Esophagus mucosa (tissue), 1 donor: ENCODE measurements at places on chromosomes 11 and 22.

DNA sequence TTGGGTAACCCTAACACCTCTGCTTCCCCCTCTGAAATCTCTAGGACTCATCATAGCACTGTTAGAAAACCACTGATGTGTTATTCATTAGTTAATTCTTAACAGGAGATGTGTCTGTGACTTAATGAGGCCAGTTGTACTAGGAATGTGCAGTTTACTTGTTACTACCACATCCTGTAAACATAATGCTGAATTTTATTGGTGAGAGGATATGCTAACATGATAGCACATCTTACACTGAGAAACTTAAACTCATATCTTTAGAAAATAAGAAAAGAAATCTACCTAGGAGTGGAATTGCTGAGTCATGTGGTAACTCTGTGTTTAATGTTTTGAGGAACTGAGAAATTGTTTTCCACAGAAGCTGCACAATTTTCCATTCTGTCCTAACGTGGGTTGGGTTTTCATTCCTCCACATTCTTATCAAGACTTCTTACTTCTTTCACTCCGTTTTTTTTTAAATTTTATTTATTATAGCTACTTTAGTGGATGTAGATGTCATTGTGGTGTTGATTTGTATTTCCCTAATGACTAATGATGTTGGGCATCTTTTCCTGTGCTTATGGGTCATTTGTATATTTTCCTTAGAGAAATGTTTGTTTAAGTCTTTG, 33.7 kb downstream of the RNF121 start:
- ATAC-seq = no peak

DNA sequence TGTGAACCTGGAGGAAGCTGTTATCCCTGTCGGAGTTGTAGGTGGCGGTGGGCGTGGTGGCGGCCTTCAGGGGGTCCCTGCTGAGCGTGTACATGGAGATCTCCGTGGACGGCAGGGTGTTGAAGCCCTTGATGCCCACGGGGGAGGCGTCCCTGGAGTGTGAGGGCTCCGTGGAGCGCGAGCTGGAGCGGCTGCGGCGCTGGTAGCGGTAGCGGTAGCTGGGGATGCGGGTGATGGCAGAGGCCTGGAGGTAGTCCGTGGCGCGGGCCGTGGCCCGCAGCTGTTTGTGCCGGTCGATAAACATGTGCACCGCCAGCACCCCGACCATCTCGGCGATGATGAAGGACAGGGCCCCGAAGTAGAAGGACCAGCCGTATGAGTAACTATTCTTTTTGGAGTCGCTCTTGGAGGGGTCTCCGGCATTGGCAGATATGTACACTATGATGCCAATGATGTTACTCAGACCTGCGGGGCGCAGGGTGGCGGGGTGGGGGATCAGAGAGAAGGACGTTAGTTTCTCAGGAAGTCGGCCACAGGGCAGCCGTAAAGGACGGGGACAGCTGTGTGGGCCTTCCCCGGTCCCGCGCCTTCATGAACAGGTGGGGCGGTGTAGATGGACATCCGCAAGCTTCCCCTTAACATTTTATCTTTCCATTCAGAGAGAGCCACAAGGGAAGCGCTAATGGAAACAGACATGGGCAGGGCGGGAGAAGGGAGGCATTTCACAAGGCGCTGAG, 35.6 kb upstream of the EIF3D start:
- ATAC-seq = no peak

DNA sequence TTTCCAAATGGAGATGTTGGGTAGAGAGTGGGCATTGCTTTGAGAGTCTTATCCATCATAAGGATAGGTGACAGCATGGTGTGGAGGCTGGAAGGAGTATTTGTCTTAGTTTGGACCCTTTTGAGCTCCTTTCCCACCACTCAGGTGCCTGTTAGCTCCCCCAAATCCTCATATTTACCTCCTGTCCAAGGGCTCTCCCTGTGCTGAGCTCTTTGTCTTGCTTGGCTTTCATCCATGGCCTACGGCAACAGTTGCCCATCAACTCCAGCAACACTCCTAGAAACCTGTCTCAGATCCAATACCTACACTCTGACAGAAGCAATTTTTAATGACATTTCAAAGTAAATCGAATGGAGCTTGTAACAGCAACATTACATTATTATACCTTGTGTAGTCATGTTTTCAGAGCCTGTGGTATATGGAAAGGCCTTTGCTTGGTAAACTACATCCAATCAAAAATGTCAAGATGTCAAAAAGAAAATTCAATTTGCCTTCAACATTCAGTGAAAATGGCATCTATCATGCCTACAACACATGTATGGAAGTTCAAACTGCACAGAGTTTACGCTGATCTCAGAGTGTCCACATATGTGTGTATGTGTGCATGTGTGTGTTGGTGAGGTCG, 49.4 kb upstream of the CCDC90B start:
- ATAC-seq = no peak

GRCh38 chr11:45723397-45723796, 58.0 kb upstream of the CHST1 start:
- ATAC-seq = no peak

DNA sequence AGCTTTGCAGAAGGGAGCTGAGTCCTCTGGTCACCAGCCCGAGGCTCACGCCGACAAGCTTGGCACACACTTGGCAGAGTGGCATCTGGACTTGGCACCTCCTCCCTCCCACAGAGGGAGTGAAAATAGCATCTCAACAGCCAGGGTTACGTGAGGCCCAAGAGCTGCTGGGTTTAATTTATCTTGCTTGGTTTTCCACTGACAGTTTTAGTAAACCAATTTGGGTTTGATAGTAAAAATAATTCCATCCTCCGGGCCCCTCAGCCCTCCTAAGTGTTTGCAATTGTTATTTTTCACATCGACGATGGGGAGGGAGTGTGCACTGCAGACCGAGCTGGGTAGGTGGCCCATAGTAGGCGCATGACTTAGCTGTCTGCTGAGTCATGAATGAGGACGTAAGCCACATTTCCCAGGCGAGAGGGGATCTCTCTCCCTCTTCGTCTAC, 107.6 kb upstream of the ASPHD2 start:
- ATAC-seq = no peak

DNA sequence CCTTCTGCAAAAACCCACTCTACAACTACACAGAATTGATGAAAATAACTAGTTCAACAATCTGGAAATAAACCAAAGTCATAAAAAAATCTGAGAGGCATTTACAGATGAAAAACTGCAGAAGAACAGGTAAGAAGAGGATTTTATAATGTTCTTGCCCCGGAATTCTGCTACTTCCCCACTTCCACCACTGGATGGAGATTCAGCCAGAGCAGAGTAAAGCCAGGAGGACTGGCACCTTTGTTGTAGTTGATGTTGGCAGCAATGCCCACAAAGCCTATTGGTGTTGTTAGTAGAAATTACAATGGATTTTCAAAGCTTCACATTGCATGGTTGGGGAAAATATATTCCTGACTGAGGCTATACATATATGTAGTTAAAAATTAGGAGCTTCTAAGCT, 640.2 kb downstream of the LRRC4C start:
- ATAC-seq = no peak

GRCh38 chr11:117002639-117003299, 95.5 kb downstream of the SIK3 start:
- no peak for ATAC-seq

DNA sequence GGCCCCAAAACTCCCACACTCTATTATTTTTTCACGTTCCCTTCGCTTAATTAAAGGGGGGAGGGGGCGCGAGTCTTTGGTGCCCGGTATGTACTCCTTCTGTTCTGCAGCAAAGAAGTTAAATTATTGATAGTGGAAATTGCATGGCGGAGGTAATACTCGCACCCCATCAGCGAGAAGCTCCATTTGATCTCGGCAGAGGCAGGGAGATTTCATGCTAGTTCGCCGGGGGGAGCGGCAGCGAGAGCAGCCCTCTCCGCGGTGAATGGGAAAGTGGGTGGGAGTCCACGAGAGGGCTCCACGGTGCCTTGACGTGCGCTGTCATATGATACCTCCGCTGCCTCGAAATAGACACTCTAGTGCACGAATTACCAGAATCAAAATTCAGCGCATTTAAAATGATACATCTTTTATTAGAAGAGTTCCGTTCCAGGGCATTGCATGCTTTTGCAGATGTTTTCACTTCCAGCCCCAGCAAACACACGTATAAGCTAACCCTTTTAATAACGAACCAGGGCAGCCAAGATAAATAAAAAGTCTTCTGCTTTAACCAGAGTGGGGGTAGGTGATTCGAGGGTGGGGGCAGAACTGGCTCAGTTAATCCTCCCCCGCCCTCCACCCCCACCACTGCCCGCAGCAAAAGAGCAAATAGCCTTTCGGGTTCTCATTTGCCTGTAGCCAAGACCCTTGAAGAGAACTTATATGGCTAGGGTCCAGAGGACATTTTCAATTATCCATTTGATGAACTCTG, 1.3 kb upstream of the BDNF start:
- no peak for ATAC-seq

DNA sequence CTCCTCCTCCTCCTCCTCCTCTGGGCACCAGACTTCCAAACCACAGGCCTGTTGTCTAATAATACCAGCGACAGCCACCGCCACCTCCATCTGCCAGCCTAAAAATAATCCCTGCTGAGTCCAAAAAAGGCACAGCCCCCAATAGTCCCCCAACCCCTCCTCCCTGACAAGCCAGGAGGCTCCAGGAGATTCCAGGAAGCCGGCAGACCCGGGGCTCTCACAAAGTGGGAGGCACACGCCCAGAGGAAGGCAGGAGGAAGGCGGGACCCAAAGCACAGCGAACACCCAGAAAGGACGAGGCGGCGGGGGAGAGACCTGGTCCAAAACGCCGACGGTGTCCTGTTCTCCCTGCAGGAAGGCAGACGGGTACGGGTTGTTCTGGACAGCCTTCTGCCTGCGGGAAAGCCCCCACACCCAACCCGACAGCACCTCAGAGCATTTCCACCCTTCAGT, 5.9 kb downstream of the IGSF9B start:
- ATAC-seq = no peak

- no peak for ATAC-seq
Measured at GRCh38 chr11:21185959-21186358, 516.6 kb downstream of the NELL1 start.

DNA sequence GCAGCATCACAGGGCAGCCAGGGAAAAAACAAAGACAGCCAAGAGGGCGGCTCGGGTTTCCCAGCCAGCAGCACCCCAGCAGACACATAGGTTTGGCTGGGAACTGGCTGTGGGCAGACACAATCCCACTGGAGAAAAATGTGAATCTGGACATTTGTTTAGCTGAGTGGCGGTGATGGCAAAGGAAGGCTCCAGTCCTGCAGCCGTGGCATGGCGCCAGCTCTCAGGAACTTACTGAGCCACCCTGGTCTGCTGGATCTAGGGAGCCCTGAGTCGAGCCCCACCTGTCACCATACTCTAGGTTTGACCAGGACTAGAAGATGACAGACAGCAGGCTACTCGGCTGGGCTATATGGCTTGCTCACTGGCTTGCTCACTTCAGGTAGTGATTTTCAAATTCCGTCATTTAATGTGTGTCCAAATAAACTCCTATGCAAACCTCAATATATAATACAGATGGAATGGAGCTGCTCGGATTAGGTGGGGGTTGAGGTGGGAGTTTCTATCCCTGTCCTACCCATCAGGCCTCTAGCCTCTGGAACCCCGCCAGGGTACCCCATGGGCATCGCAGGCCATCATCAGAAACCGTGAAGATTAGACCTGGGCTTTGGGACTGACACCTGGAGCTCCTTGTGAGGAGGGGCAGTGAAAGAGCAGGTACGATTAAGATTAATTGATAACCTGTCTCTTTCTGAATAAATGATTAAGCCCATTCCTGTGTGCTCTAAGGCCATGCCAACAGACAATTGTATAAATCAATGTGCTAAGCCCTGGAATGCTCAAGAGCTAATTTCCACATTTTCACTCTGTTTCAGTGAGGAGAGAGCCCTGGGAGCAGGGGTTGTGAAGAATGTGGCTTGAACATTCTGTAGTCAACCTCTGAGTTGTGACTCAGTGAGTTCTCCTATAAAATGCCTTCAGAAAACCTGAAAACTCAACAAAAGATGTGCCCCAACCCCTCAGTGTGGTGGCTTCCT, 42.5 kb downstream of the GALNT18 start:
- no peak for ATAC-seq

- no peak for ATAC-seq
Measured at GRCh38 chr11:44773351-44773965, 46.7 kb downstream of the TSPAN18 start.

- no peak for ATAC-seq
Measured at GRCh38 chr11:134476435-134477021, 64.5 kb upstream of the B3GAT1 start.

DNA sequence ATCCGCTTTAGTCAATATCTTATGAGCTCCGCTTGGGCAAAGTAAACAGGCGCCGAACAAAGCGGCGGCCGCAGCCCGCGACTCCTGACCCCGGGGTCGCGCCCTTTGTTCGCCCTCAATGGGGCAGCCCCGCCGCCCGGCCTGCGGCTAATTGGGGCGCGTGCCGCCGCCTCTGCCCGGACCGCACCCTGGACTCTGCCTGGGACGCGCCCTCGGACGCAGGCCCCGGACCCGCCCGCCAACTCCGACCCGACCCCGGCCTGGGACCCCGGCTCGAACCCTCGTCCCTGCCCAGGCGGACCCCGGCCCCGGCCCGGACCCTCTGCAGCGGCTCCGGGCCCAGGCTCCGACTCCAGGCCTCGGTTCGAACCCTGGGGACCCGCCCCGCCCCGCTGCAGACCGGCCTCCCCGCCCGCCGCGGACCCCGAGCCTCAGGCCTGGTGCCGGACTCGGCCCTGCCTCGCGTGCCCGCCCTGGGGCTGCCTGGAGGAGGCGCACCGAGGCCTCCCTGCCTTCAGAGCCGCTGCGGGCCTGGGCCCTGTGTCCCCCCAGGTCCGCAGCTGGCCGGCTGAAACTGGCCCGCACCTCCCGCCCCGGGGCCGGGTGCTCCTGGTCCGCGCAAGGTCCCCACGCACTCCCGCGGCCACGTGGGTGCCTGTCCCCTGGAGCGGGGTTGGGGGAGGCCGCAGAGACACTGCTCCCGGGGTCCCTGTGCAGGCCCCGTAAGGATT, 84.7 kb upstream of the WNT7B start:
- ATAC-seq = peak; percentile 1

DNA sequence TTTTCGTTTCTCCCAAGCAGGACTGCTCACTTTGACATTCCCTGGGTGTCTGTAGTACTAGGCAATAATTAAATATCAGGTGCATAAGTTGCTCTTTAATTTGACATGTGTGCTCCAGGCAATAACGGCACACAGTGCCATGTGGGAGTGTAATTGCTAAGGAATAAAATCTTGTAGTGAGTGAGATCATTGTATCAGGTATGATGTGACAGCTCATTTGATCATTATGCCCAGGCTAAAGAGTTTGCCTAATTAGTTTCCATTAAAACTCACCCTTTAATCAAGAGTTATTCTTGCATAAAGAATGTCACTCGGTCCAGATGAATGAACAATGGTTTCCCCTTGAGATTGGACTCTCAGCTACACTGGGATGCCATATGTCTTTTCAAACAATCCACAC, 220.0 kb downstream of the INSC start:
- no peak for ATAC-seq

GRCh38 chr11:98155696-98156095, 865.1 kb upstream of the CNTN5 start:
- no peak for ATAC-seq

- ATAC-seq = no peak
Measured at GRCh38 chr11:96299155-96299888, 43.7 kb downstream of the MAML2 start.

DNA sequence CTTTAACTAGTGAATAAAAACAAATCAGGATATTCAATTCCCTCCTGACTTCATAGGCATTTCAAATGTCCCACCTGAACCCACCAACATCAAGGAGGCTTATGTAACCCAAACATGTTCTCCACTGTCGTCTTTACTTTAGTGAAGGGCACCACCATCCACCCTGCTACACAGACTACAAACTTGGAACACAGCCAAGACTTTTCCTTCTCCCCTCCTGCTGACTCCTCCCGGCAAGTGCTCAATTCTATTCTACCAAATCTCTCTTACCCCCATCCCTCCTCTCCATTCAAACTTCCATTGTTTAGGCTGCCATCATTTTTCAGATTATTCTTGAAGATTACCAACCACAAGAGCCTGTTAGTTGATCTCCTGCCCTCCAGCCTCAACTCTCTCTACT, 24.3 kb downstream of the SAAL1 start:
- no peak for ATAC-seq
